ENCODE measurements at places on chromosomes 7 and 10.
A peak's percentile ranks its signal among the peaks of the same experiment; 100 is the strongest.

GRCh38 chr7:45592230-45592991 lies 18.2 kb downstream of the ADCY1 start:
- no peak for DNase-seq

GRCh38 chr7:24477398-24478136 lies 95.7 kb upstream of the PALS2 start:
- no peak for DNase-seq

DNA sequence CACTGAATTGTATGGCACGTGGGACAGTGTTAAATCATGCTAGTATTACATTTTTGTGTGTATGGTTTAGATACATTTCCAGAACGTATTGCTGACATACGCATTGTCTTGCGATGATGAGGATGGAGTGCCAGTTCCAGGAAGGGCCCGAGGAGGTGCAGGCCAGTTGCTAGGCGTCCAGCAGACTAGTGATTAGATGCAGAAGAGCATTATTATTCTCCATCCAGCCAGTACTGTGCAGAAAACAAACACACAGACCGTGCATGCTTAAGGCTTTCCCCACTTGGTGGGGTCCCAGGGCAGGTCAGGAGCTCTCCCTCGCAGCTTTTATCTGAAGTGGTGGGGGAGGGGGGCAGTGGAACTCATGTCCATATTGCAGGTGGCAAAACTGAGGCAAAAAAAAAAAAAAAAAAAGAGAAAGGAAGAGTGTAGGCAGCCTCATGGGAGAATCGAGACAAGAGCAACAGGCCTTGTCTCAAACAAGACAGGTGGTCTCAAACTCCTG lies 189.2 kb downstream of the CAMK1D start:
- DNase-seq, result no peak

GRCh38 chr7:107122486-107122911 lies 46.3 kb upstream of the HBP1 start:
- DNase-seq, result no peak

DNA sequence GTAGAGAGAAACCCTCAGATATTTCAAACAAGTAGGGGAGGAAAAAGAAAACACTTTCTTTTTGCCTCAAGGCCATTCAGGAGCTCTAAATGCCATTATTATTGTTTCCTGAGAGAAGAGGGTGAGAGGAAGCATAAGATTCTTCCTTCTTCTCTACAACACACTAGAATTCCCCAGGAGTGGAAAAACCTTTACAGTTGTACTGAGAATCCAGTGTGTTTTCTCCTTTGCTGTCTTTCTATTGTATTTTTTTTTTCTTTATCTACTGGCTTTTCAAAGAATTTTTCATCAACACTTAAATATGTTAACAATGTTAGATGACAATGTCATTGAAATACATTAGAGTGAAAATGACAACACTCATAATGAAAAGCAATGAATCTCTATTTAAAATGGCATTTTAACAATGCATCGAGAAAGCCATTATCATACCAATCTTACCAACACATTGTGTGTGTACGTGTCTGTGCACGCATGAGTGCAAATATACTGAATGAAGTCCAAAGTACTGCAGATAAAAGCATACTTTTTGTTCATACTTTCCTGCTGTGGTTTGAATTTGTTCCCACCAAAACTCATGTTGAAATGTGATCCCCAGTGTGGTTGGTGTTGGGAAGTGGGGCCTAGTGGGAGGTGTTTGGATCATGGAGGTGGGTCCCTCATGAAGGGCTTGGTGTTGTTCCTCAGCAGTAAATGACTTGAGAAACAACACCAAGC lies 24.2 kb upstream of the MACC1 start:
- DNase-seq, result no peak

- DNase-seq, result no peak
Measured at GRCh38 chr10:1741450-1741849, 4.1 kb upstream of the ADARB2 start.

GRCh38 chr10:1736144-1736971 lies 967 bp downstream of the ADARB2 start:
- DNase-seq, result no peak

GRCh38 chr7:100720671-100721504 lies 620 bp downstream of the EPO start:
- DNase-seq, result no peak

- DNase-seq, result no peak
Measured at GRCh38 chr7:106901828-106902441, 36.9 kb downstream of the PIK3CG start.

DNA sequence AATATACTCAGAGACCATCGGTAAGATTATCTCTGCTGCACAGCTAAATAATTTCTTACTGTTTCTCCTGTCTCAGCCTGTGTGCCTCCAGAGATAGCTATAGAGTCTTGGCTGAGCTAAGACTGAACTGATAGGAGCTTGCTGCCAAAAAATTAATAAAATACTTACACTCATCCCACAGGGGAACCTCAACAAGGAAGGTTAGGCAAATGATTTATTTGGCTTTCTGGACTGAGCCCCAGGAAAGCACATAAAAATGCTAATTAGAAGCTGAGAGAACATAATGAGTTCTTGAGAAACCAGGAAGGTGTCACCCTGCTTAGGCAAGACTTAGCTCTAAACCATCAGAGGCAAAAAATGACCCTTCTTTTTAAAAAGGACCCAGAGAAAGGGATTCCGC lies 534.5 kb downstream of the TNS3 start:
- DNase-seq, result no peak

DNA sequence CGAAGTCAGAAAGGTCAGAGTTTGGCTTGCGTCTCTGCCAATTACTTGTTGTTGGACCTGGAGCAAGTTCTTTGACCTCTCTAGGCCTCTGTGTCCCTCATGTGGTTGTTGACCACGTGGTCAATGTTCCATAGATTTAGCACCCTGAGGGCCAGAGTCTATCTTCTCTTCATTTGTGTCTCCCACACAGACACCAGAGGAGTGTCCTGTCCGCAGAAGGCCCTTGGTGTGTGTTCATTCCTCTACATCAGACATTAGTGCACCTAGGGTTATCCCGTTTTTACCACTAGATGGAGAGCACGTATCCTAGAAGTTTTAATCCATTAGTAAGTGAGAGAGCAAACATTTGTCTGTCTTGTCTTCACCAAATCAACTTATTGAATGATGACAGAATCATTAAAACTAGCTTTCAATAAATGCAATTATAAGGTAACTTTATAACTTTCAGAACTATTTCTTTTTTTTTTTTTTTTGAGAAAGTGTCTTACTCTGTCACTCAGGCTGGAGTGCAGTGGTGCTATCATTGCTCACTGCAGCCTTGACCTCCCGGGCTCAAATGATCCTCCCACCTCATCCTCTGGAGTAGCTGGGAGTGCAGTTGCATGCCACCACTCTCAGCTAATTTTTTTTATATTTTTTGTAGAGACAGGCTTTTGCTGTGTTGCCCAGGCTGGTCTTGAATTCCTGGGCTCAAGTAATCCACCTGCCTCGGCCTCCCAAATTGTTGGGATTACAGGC lies 122.5 kb upstream of the ANKRD1 start:
- no peak for DNase-seq

- no peak for DNase-seq
Measured at GRCh38 chr7:42611961-42612360, 299.9 kb downstream of the C7orf25 start.

GRCh38 chr10:3931224-3931623 lies 146.2 kb upstream of the KLF6 start:
- no peak for DNase-seq

DNA sequence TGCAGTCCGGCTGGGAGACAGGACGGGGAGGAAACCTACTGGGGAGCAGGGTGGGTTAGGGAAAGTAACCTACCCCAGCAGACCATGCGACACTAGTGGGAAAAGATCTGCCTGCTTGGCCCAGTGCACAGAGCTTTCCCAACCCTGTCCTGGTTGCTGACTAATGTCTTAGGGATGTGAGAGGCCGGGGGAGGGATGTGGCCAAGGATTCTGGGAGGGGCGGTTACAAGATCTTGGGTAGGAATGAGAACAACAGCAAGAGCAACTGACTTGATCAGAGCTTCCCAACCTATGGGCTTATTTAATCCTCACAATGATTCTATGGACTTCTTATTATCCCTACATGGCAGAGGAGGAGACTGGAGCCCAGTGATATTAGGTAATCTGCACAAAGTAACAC lies 24.0 kb upstream of the EIF5AL1 start:
- no peak for DNase-seq

GRCh38 chr10:75461672-75462649 lies 30.5 kb downstream of the LRMDA start:
- no peak for DNase-seq

DNA sequence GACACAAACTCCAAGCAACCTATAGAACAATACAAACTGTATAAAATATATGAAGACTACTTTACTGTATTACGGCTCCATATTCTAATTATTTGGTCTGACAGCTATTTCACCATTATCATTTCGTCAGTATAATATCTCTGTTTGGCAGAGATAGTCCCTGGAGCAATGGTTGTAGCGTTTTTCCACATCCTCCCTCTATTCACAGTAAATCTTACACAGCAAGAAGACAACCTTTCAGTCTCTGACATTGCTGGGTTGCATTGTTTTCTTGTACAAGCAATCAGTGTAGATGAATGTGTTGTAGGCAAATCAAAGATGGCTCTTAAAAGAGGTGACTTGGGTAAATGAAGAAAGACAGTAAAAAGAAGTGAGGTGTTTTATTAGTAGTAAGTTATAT lies 105.6 kb upstream of the PLXDC2 start:
- no peak for DNase-seq

DNA sequence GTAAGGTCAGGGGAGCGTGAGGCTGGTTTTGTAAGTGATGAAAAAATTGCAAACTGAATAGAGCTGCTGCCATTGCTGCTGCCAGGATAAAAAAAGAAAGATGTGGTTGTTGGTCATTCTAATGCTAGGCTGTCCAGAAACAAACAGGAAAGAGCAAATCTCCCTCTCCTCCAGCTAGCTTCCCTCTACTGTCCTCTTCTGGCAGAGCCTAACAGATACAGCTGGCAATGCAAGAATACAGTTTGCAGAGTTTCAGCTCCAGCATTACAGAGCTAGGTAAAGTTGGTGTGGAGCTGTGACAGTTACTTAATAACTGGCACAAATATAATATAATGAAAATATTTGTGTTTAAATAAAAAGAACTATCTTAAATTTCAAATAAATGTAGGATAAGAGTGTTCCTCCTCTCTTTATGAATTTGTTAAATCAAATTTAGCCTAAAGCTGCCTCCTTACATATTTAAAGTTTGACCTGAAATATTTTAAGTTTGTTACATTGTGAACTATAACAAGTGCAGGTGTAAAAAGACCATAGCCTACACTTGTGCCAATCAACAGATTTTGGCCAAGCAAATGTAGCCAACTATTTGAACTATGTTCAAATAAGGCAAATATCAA lies 407.7 kb downstream of the SH2D4B start:
- DNase-seq, result peak; percentile 41

DNA sequence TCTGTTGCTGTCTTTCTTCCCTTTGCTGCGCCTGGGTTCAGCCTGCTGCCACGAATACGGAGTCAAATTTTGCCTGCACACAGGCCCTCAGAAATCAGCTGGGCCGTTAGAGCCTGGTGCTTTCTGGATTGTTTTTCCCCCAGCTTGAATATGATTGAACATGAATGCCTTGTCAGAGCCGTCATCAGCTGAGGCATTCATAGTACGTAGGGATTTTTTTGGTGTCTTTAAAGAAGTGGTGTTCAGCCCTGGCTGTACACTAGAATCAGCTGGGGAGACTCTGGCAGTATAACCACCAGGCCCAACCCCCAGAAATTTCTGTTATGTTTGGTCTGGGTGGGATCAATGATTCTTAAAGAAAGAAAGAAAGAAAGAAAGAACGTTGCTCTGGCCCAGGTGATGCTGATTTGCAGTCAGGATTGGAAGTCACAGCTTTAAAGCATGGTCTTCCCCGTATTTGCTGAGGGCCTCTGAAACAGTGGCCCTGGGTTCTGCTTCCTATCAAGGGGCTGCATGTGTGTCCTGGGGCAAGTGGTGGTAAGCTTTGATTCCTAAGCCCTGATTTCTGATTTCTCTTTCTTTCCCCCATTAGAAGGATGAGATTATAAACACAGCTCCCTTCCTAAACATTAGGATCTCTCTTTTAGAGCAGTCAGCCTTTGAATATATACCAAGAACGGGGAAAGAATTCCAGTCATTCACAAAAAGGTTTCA lies 24.7 kb downstream of the NUB1 start:
- DNase-seq, result no peak

DNA sequence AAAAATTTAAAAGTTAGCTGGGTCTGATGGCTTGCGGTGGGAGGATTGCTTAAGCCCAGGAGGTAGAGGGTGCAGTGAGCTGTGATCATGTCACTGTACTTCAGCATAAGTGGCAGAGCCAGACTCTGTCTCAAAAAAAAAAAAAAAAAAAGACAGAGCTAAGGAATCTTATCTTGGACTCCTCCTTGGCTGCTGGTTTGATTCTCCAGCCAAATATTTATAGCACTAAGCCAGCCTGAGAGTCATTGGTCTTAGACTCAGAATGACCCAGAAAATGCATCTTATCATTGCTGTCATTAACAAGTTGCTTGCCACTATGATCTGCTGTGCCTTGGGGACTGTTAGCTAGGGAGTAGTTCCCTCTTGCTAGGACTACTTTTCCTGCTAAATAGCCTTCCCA lies 164.7 kb downstream of the GNAT3 start:
- DNase-seq, result no peak

DNA sequence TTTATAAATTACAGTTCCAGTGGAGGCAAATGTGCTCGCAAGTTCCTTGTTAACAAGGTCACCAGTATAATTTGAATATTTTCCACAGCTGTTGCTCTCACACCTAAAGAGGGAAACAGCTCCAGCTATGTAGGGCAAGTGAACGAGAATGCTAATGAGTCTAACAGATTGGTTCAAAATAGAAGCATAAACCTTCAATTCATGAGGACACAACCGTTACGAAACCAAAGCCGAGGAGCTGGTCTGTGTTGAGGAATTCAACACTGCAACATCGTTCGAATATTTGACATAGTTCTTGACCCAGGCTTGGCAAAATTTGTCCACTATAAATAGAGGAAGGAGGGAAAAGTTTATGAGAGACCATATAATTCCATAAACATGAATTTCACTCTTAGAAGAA lies 161.3 kb downstream of the KLF6 start:
- peak; percentile 52 for DNase-seq

DNA sequence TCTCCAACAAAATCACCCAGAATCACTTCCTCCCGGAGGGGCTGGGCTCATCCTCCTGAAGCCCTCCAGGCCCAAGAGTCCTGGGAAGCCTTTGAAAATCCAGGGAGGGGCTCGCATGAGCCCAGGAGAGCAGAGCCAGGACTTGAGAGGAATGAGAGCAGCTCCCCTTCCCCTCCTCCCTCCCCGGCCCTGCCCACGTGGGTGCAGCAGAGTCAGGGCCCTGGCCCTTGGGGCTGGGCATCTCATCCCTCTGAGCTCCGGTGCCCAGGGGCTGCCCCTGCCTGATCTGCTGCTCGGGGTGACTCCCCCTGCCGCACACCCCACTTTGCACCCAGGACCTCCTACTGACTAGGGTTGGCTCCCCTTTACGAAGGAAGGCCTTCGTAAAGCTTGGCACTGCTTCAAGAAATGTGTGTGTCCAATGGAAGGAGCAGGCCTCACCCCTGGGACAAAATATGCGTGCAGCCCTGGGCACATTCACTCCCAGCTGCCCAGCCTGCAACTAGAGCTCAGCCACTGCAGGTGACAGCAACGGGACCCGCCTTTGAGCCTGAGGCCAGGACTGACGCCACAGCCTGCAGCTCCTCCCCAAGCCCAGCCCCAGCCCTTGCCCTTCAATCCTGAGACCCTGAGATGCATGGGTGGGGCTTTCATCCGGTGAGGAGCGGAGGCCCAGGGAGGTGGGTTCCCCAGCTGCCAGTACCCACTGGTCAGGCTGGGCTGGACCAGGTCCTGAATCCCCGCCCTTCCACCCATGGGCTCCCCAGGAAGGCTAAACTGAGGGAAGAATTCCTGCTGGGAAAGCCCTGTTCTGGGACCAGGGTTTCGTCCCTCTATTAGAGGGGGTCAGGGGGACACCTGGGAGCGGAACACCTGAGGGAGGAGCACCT lies 21.8 kb downstream of the PWWP2B start:
- DNase-seq, result peak; percentile 75
